ENCODE measurements at places on chromosomes 5 and 9.

- DNase-seq, result no peak
These were observed 29.3 kb downstream of the GOLGA2 start for GRCh38 chr9:128246471-128246870.

GRCh38 chr5:31663519-31663918, 24.6 kb downstream of the PDZD2 start:
- no peak for DNase-seq

DNA sequence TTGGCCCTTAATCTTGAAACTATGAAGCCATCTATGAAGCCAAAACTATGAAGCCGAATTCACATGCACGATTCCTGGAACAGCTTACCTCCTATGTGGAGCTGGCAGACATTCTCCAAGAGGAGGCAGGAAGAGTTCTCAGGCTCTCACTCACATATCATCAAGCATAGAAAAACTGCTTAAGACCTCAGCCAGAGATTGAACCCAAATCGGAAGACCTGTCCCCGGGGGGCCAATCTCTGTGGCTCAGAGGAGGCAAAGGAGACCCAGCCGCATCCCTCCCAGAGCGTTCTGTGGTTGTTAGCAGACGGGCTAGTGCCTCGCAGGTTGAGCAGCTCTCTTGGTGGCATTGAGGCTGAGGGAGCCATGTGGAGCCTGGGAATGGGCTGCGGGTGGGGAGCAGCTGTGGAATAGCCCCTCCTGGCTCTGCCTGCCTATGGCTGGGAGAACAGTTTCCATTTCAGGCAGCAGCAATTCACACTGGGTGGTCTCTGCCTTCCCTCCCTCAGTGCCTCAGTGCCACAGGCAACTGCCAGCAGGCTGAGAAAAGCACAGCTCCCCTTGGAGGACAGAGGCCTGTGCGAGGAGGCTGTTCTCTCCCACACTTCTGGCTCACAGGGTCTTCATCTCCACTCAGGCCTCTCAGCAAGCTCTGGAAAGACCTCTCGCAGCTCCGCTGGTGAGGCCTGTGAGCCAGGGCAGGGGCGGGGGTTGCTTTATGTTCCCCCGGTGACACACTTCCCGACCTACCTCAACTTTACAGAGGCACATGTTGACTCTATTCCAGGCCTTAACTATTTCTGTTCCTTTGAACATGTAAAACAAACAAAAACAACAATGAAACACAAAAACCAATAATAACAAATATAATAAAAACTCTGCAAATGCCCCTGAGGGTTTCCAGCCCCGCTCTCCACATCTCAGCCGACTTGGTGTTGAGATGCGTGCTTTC, 17.4 kb upstream of the TMEM174 start:
- DNase-seq, result no peak

- no peak for DNase-seq
These were observed 218.6 kb upstream of the DMRTA1 start for GRCh38 chr9:22227986-22228385.

DNA sequence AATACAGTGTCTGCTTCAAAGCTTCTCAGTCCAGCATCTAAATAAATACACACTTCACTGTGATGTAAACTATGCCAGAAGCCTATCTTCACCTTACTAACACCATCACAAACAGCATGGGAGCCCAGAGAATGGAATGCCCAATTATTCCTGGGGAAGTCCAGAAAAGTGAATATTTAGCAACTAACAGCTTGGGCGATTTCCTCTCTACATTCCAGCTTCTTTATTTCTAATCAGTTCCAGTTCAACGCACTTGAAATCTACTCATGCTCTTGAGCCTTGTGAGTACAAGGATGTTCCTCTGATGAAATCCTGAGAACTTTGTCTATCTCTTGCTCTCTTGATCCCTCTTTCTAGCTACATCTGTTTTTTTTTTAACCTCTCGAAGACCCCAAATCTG, 100.4 kb upstream of the C9orf72 start:
- DNase-seq, result no peak

GRCh38 chr5:15003511-15003920, 131.9 kb upstream of the ANKH start:
- DNase-seq, result peak; percentile 83

DNA sequence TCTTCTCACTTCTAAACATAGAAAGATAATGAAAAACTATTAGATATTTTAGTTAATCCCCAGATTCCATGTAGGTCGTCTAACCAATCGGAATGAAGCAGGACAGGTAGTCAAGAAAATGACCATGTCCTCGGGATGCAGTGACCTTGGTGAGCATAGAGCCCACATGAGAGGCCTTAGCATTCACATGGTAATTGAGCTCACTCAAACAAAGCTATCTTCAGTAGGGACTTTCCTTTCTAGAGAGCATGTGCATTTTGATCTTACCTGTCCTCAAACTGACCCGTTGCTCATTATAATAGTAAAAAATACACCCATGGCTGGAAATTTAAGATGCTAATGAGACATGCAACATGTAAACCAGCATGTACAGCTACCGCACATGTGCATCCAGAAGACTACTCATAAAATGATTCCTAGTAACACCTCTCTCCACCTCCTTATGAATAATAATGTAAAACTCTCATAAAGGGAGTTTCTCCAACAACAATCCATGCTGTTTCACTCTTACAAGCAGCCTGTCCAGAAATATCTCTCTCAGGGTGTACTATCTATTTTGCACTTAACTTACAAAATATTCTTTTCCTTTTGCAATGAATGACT, 274.0 kb upstream of the CDH9 start:
- no peak for DNase-seq

GRCh38 chr5:157687198-157687554, 15.8 kb downstream of the C5orf52 start:
- no peak for DNase-seq

- no peak for DNase-seq
These were observed 26.0 kb downstream of the CNOT8 start for GRCh38 chr5:154884424-154884823.

DNA sequence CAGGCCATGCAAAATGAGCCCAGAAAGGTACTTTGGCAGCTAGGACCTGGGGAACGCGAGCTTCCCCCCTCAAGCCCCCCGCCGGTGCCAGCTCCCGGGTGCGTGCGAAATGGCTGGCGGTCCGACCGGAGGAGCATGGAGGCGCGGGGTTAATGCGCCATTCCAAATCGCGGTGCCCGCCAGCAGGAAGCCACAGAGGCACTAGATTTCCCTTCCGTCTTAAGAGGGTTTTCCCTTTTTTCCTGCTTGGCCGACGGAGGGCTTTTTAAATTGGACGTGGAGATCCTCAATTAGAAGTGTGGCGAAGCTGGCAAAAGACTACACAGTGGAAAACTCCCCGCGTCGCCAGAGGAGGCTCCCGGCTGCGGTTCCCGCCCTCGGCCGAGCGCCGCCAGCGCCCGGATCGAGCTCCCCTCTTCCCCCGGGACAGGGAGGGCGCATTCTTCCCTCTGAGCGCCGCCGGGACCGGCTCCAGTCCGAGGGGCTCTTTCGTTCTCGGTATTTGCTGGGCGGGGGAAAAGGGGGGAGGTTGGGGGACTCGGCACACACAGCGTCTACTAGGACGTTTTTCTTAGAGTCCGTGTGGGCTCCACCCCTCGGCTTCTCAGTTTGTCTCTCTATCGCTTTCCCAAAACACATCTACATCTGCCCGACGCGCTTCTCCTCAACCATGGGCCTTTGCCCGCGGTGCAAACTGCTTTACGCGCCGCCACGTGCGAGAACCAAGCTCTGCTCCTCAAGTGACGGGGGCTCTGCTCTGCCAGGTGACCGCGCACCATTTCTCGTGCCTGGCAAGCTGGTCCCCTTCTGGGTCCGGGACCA, 3.0 kb downstream of the GDNF start:
- no peak for DNase-seq

DNA sequence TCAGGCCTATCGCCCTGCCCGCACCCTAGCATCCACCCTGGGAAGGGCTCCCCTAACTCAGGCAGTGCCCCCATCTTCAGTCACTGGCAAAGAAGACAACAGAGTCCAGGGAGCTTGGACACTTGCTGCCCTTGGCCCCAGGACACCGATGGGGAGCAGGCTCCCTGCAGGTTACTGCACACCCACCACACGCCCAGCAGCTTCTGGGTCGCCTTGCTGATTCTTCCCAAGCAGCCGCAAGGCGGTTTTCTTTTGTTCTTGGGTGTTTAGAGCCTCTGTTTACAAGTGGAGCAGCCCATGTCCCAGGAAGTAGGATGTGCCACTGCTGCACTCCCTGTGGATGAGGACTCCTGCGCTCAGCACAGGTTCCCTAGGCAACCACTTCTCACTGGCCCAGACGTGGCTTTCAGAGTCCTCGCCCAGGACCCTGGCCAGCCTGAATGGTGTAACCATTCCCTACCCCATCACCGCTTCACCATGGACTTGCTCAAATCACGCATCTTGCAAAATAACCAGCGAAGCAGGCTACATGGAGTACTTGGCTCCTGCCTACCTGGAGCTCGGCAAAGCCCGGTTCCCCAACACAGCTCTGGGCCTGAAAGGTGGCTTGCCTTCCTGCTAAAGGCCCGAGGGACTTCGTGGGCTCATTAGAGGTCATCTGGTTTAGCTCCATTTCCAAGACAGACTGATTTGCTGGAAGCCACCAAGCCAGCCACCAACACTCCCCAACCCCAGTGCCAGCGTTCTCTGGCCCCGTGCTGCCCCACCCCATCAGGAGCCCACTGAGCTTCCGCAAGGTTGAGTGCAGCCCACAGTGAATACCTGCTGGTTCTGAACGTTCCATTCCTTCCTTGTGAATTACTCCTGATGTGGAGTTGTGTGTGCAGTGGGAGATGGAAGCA, 60.0 kb downstream of the PSMB7 start:
- DNase-seq, result no peak

DNA sequence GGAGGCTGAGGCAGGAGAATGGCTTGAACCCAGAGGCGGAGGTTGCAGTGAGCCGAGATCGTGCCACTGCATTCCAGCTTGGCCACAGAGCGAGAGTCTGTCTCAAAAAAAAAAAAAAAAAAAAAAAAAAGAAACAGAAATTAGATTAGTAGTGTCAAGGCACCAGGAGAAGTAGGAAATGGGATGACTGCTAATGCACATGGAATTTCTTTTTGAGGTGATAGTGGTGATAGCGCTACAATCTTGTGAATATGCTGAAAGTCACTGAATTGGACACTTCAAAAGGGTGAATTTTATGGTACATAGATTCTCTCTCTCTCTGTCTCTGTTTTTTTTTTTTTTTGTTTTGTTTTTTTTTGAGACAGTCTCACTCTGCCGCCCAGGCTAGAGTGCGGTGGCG, 42.1 kb upstream of the SUB1 start:
- no peak for DNase-seq

DNA sequence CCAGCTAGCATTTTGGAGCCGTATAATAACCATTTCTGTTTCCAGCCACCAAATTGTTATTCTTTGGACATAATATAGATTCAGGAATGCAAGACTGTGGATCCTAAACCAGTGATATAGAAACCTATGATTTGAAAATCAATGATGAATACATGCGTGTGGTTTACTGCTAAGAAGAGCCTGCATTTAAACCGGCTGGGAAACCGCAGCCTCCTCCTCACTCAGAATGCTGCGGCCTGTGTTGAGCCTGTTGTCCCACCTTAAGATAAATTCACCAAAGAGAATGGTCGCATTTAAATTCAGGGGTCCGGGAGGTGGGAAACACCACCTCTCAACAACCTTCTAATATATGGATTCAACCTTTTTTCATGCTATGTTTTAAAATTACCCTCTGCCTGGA, 148.0 kb downstream of the MEF2C start:
- DNase-seq, result no peak

DNA sequence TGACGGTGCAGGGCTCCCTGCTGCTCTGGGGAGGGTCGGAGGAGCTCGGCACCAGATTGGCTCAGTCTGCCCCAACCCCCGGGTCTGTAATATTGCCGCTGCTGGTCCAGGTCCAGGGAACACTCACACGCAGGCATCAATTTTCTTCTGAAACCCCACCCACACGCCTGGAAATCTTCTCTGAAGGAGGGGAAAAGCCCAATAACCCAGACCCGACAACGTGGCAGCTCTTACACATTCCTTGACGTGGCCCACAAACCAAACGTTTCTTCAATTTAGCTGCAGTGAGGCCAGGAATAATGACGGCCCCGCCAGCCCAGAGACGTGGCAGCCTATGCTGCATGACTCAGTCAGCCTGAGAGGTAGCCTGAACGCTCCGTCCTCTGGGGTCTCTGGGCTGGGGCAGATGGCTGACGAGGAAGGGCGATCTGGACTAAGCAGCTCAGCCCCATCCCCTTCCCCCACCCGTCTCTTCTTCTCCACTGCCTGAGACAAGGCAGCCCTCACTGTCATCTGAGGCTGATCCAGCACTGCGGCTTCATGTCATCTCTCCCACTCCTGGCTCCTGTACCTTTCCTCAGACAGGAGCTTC, 9.9 kb upstream of the SPARC start:
- DNase-seq, result no peak

- DNase-seq, result peak; percentile 9
These were observed at the start of gene PCSK1 for GRCh38 chr5:96433066-96433447. PCSK1 (minus strand) TSS chr5:96433248; CDS start chr5:96433042, 206 bp downstream.

Measured in NCI-H2171 (cell line).